ENCODE measurements at places on chromosomes 5 and 9.
A peak's percentile ranks its signal among the peaks of the same experiment; 100 is the strongest.

GRCh38 chr5:57113481-57113880 is 60.4 kb upstream of the GPBP1 start:
- no peak for DNase-seq

GRCh38 chr9:137317718-137318511 is 15.8 kb upstream of the NRARP start:
- DNase-seq: no peak

DNA sequence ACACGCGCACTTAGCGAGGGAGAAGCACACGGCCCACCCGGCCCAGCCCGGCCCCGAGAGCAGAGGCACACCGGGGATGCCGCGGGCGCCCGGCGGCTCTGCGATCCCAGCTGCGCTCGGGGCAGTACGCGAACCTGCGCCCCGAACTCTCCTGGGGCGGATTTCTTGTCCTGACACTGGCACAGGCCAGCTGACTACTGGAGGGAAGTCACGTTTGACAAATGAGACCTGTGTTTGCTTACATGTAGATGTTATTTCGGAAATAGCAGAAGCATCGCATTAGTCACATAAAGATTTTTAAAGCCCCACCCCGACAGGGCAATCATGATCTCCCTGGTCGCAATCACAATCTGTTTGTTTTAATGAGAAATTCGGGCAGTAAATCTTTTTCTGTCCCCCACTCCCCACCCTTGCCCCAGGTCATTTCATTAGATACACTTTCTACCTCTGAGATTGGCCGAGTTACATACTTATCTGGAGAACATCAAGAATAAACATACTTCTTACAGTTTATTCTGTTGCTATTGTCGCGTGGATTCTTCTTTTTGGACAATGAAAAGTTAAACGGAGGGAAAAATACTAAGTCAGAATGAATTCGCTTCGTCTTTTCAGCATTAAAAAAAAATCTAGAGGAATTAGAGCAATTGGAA is 518.9 kb downstream of the CTNND2 start:
- DNase-seq: no peak

DNA sequence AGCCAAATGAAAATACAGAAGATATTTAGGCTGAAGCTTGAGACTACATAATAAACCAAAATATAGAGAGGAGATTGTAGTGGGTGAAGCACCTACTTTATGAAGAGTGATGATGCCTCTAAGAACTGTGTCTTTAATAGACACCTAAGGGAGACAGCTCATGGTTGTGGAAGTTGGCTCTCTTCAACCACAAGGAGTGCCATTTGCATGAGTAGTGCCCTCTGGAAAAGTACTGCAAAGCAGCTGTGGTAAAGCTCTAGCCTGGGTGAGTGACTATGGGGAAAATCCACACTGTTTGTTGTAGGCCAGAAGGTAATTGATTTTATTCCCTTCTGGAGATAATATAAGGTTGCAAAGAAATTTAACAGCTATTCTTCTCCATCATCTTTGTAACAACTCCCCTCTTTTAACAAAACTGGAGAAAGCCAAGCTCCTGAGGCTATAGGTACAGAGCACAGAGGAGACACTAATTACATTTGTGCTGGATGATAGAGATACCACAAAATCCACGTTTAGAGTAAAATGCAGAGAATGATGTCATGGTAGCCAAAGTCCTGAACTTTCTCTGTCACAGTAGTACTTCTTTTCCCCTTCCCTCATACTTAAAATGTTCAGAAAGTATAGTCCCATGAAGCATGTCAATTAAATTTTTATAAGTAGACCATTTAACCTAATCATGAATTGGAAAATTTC is 122.8 kb downstream of the STARD4 start:
- DNase-seq: no peak

DNA sequence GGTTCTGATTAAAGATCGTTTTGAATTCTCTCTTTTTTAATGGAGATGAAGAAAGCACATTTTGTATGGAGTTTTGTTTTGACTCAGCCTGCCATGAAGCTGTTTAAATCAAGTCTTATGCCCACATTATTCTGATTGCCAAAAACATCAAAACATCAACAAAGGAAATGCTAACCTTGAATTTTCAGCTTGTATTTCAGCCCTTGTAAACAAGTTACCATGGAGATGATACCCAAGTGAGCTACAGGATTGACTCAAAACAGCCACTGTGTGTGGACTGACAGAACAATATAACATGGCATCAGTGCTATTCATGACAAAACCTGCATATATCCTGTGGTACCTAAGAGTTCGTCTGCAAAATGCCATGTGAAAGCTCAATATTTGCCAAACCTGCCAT is 1581.0 kb downstream of the MAT2B start:
- DNase-seq: no peak

DNA sequence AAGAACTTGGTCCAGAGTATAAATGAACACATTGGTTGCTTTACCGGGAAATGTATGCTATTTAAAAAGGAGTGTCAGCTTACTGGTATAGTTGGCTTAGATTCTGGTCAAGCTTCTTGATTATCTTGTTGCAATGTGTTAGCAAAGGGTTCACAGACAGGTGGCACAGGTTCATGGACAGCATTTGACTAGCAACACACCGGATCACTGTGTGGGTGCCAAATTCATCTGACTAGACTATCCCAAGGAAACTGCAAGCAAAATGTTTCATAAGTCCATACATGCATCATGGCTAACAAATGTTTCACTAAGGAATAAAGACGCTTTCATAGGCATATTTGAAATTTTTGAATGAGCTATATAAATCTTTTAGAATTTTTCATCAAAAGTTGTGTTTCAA is 274.1 kb downstream of the PLK2 start:
- no peak for DNase-seq

DNA sequence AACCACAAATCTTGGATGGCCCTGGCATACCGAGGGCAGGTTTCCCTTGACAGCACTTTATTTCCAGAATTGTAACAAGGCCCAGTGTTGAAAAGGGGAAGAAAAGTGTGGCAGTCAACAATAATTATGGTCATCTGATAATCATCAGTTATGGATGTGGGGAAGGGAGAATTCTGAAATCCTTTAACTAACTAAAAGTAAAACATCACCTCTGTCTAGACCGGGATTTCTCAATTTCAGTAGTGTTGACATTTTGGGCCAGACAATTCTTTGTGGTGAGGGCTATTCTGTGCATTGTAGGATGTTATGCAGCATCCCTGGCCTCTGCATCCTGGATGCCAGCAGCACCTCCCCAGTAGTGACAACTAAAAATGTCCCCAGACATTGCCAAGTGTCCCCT is 140.4 kb downstream of the PSAT1 start:
- DNase-seq: no peak

GRCh38 chr9:127634698-127635097 is 22.6 kb downstream of the STXBP1 start:
- no peak for DNase-seq

DNA sequence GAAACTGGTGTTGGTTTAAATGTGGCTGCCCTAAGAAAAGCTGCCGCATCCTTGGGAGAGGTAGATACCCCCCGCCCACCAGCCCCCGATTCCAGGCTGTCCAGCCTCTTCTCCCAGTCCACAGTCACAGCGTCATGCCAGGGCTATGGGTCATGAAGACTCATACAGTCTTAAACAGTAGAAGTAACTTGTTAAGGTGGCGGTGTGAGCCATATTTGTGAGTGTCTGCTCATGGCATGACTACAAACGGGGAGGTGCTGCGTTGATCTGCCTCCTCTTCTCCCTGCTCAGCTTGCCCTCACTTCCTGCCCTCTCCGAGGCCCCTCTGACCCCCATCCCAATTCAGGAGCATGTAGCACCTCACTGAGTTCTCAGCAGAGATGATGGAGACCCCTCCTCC is 20.8 kb downstream of the FGD3 start:
- no peak for DNase-seq

DNA sequence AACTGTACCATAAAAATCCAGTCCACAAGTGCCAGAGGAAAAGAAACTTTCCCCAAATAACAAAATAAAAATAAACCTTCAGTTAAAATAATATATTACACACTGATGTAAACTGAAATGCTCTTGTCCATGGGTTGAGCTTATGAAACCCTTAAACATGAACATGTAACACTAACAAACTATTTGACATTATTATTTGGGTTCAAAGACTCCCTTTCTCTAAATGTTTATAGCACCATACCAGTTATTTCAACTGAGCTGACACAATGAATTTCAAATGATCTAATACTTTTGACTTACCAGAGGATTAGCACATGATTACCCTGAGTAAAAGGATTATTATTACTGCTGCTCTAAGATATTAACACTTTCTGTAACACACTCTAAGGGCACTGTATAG is 251.1 kb downstream of the BNC2 start:
- DNase-seq: no peak

GRCh38 chr9:87324613-87325194 is 173.0 kb upstream of the DAPK1 start:
- no peak for DNase-seq

DNA sequence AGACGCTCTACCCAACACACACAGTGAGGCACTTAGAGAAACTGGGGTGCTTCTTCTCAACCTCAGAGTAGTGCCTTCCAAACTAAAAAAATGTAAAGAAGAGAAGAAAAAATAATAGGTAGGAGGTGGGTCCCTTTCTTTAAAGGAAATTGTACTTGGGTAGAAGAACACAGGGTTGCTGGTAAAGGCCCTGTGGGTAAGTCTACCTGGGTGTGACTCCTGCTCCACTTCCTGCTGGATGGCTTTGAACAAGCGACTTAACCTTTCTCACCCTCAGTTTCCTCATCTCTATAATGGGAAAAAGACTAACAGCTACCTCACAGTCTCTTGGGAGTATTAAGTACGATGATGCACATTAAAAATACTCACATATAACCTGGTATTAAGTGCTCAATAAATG is 32.1 kb upstream of the GLRA1 start:
- no peak for DNase-seq

DNA sequence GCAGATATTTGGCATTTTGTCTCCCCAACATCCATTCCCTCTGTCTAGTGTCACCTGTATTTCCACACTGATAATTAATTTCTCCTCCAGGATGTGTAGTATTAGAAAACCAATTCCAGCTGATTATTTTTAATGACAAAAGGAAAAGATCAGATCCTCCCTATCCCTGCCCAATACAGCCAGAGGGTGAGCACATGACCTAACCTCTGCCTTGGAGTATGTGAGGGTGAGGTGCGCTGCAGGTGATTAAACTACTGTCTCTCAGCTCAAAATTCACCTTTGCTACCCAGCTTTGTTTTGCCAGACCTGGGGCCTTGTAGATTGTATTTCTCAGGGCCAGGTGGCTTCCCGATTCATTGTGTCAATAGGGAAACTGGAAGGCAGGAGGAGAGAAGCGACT is 402.1 kb downstream of the PRELID2 start:
- no peak for DNase-seq

GRCh38 chr5:107542831-107543231 is 127.9 kb downstream of the EFNA5 start:
- DNase-seq: peak; percentile 53

- DNase-seq: no peak
Observed at GRCh38 chr5:95564450-95564849, 9.5 kb downstream of the ARSK start.

DNA sequence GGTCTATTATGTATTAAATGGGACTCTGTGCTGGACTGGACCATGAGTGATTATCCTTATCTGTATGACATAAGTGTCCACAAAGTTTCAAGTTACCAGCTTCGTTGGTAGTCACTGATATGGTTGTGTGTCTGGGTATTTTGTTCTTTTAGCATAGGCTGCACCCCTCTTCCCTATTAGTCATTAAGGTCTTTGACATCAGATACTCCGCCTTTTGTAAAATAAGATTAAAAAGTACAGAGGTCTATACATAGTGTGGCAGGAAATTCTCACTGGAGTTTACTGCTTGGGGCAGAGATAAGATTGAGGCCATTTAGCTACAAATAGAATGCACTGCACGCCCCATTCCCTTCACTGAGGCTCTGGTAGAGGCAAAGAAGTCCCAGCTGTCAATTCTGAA is 99.4 kb downstream of the TMEM215 start:
- DNase-seq: no peak

DNA sequence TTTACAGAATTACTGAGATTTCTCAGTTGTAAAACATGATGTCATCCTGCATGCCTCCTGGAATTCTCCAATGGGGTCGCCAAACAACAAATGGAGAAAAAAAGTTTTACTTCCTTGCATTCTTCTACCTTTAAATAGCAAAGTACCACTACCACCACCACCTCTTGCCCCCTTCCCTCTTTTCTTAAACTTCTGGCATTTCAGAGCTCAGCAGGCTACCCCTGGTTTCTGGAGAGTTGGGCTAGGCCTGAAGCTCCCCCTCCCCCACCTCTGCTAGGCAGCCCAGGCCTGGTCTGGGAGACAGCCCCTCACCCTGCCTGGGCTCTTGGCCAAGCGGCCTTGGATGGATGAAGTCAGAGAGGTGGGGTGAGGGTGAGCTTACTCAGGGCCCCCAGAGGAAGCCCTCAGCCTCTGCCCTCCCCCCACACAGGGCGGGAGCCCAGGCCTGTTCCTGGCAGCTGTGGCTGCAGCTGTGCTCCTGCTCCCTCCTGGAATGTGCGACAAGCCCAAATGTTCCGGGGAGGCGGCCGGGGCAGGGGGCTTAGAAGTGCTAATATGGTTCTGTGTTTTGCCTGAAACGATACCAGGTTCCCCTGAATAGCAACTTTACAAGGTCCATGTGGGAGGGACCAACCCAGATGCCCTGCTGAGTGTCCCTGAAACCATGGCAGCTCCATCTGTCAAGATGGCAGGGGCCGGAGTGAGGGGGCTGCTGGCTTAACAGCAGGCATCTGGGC is 6.0 kb upstream of the CCIN start:
- peak; percentile 48 for DNase-seq
